Naive B cell (primary cell): ENCODE measurements at places on chromosomes 13 and 19. TPM values are rescaled to one million over a fixed set of nuclear protein-coding genes. Genes with fewer than 3 reads are reported as not detected.
A peak's percentile ranks its signal among the peaks of the same experiment; 100 is the strongest.

- DNase-seq, result no peak
Observed at GRCh38 chr13:23770973-23771372, 118.2 kb downstream of the MIPEP start.

GRCh38 chr19:35043906-35044305 lies 2.4 kb downstream of the HPN start:
- DNase-seq, result no peak

DNA sequence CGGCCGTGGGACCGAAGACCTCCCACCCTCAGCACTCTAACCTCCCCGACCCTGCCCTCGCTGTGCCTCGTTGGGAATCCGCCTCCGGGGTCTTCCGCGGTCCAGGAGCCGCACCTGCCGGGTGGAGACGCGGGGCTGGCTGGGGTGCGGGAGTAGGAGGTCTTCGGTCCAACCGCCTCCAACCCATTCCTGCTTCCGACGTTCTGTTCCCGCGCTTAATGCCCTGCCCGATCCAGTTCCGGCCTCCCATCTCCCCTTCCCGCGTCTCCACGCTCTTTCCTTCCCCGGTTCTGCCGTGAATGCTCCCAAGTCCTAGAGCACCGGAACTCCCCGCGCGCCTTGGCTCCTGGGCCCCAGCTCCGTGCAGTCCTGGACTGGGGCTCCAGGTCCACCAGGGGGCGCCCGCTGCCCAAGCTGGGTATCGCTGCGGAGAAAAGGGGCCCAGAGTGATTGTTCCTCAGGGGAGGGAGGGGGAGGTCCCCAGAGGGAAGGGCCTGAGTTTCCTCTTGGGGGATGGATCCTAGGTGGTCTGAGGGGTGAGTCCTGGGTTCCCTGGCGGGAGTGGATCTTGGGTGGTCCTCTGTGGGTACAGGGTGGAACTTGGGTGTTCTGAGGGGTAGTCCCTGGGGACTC lies 14.1 kb upstream of the TNFSF9 start:
- peak; percentile 85 for DNase-seq

GRCh38 chr13:113179374-113180230 lies 21.2 kb downstream of the PROZ start:
- no peak for DNase-seq

DNA sequence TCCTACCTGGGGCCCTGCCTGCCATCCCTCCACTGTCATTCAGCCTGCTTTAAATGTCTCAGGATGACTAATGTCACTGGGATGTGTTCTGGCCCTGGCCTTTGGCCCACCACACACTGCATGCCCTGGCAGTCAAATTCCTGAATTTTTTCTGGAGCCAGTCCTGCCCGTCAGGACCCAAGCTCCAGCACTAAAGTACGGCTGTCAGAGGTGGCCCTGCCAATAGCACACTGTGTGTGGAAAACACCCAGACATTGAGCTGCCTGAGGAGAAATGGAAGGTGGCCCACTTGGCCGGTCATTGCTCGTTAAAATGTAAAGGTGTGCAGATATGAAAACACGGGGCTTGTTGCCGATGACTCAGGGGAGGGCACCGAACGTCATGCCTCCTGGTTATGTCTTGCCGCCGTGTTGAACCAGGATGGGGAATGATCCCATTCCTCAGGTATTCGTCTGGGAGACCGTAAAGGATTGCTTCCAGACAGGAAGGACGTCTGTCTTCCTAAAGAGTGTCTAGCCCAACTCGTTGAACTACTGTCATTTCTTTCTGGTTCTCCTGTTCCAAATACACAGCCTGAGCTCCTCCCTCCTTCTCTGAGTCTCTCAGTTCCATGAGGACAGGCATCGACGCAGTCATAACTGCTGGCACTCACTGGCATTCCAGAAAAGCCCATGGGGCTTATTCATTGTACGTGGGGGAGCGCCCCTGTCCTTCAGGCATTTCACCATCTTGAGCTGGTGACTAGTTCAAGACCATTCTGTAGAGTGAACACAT lies 40.6 kb downstream of the COL4A2 start:
- DNase-seq, result no peak

The TJP3 gene
- 1.2 TPM for polyA plus RNA-seq
